Bone marrow (tissue), 2 donors: ENCODE measurements at places on chromosomes 2 and 18.

- DNase-seq: no peak
Observed at GRCh38 chr2:68574202-68574791, 69.1 kb upstream of the PROKR1 start.

DNA sequence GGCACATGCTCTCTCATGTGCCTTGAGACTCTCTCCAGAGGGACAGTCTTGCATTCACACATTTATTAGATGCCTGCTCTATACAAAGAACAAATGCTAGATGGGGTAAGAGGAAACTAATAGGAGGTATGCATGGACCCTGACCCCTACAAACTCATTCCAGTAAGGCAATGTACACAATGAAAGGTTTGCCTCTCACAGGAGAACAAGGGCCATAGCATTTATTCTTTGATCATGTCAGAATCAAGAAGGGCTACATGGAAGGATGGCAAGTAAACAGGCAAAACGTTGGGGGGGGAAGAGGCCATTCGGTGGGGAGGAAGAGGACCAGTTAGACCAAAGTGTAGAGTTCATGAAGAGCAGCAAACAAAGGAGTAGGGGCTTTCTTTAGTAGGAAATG lies 130.2 kb downstream of the TMEM163 start:
- no peak for DNase-seq

- DNase-seq: no peak
Observed at GRCh38 chr2:74576863-74577229, 22.3 kb downstream of the DOK1 start.

- DNase-seq: no peak
Observed at GRCh38 chr2:12613137-12613835, 103.5 kb upstream of the TRIB2 start.

DNA sequence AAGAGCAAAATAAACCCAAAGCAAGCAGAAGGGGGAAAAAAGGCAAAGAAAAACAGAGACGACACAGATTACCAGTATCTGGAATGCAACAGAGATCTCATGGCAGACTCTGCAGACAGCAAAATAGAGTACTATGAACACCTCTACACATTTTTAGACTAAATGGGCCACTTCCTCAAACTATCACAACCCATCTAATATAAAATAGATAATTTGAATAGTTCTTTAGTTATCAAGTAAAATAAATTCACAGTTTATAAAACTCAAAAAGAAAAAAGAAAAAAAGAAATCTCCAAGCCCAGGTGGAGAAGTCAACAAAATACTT lies 16.6 kb downstream of the SESTD1 start:
- no peak for DNase-seq

DNA sequence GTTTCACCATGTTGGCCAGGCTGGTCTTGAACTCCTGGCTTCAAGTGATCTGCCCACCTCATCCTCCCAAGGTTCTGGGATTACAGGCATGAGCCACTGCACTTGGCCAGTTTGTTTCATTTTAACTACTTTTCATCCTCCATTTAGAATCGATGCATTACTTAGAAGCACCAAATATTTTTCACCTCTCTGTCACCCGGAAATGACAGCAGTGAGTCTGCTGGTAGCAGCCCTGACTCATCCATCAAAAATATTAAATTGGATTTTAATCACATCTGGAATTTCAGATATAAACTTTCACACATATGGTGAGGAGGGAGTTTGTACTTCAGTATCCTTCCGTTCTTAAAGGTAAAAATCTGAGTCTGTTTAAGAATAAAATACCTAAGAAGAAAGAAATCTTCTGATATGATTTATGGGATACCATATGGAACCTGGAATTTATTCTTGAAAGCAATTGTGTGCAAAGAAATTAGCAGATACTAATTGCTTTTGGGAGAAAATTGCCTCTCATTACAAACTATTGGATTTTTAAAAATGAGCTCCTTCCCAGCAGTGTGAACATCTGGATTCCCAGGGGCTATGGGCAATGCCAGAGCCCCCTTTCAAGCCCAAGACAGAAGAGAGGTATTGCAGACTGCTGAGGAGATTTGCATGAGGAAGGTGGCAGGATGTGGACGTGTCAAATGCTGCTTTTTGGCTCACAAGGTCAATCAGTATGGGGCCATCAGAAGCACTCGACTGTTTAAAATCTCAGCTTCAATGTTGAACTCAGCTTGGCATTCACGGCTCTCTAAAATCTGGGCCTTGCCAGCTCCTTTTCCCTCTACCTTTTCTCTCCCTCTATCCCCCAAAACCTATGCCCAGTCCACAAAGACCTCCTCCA lies 279.5 kb upstream of the SIX2 start:
- no peak for DNase-seq

GRCh38 chr18:65753520-65753919 lies 2.7 kb downstream of the CDH7 start:
- no peak for DNase-seq

DNA sequence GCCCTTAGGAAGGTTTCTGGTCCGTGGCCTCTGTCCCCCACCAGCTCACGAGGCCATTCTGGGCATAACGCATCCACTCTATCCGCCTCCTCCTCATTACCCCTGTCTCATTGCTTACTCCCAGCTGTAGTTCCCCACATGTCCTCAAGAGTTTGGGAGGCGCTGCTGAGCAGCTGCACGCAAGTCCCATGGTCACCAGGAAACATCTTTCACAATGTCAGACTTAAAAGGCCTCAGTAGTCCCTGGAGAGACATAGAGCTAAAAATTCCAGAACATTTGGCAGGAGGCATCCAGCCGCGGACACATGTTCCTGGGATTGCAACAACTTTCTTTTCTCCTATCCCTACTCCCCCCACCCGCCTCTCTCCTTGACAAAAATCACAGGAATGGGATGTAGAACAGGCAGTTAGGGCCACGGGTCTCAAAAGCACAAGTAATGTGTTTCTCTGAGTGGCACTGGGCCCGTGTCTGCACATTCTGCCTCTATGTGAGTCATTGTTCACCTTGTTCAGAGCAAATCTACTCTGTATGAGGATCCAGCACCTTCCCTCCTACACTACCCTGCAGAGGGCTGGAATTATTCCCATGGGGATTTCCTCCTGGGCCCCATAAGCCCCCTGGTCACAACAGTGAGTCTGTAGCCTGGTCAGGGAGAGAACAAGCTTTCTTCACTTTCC lies 8.1 kb downstream of the LBH start:
- peak; percentile 11 for DNase-seq

GRCh38 chr2:1664076-1664605 lies 80.2 kb downstream of the PXDN start:
- no peak for DNase-seq

DNA sequence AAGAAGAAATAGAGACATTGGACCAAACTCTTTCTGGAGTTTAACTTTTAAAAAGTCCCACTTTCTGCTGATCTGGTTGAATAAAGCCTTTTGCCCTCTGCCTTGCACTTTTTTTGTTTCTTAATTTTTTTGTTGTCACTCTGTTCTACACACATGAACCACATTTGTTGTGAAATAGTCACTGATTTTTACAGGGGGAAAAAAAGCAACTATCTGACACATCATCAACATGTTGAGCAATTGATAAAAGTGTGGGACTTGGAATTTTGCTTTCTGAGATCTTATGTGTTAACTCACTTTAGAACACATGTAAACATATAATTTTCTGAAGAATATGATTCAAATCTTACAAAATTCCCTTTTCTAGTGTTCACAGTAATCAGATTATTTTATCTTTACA lies 414.8 kb upstream of the FIGN start:
- DNase-seq: no peak

- DNase-seq: peak; percentile 66
Observed at GRCh38 chr2:182715121-182715891, 751 bp upstream of the DNAJC10 start.

DNA sequence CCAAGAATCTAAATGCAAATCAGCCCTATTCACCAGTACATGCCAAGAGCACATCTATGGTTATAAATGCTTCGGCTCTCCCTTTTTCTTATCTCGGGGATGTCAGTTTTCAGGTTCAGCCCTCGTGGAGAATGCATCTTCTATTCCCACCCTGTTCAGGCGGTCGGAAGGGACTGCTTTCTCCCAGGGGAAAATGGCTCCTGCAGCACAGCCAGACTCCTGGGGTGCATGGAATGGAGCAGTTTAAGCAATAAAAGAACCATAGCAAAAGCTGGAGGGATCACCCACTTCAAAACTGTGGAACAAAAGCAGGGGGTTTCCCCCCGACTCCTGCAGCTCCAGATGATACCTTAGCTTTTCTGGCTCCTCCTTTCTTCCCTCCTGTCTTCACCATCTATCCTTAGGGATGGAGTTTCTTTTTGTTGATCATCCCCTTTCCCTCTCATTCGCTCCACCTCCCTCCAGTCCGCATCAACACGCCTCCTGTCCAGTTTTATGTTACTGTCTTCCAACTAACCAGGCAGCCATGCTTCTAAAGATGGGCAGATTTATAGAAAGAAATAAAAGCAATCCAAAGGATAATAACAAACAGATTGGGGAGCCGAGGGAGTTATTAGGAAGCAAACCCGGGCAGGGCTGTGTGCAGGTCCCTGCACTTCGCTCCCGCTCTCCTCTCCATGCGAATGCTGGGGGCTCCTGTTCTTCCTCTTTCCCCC lies 356.2 kb upstream of the SMIM21 start:
- DNase-seq: no peak

DNA sequence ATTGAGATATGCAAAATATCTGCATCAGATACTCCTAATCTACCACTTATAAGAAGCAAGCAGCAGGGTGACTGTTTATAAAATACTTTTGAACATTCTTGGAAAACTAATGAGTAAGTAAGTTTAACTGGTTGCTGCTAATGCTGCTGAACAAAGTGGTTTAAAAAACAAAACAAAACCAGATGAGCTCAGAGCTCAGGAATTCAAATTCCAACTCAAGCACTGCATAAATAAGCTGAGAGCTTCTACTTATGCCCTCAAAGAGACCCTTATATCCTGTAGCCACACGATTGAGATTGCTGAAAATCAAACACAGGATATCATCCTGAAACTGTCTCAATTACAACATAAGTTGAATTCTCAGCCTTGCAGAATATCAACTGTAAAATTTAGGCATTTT lies 62.3 kb upstream of the NYAP2 start:
- no peak for DNase-seq

DNA sequence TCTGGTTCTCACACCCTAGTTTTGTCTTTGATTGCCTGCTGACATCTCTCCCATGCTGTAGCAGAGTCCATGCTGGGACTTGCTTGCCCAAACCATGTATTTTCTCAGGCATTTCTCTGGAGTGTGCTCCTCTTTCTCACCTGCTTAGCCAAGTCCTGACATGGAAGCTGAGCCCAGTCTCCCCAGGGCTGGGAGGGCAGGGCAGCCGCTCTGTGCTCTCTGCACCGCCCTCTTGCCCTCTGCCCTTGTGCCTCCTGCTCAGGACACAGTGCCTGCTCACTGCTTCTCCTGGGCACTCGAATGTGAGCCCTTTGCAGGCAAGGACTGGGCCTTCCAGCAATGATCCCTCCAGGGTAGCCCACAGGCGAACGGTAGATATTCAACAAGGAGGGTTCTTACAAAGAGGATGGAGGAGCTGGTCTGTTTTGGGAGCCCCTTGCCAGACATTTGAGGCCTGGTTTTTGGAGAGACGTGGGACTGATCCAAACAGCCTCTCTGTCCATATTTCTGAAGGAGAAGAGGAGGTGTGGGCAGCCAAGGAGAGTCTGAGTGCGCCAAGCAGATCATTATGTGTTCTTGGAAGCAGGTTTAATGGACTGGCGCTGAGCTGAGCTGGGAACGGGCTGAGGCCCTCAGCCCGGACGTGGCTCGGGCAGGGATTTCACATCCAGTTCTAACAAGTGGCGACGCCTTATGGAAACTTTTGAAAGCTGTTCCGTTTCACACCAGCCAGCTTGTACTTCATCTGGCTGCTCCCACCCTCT lies 4.0 kb downstream of the SLC14A2 start:
- DNase-seq: no peak

DNA sequence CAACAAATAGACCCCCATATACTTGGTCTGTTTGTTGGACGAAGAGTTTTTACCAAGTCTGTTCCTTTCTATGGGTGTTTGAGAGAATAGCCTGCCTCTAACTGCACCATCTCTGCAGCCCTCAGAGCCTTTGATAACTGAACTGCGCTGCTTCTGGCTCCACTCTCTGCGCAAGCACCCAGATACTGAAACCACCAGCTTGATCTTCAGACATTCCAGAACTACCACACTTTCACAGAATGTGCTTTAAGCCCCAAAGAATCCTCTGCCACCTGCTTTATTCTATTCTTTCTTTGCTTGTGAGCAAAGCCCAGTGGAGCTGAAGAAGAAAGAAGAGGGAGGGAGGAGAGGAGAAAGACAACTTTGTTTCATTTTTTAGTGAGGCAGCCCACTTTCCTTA lies 380.7 kb downstream of the BCL11A start:
- DNase-seq: no peak

- DNase-seq: no peak
Observed at GRCh38 chr2:19767899-19768298, 133.9 kb downstream of the TTC32 start.

GRCh38 chr2:61993422-61994024 lies 88.0 kb downstream of the COMMD1 start:
- DNase-seq: no peak

DNA sequence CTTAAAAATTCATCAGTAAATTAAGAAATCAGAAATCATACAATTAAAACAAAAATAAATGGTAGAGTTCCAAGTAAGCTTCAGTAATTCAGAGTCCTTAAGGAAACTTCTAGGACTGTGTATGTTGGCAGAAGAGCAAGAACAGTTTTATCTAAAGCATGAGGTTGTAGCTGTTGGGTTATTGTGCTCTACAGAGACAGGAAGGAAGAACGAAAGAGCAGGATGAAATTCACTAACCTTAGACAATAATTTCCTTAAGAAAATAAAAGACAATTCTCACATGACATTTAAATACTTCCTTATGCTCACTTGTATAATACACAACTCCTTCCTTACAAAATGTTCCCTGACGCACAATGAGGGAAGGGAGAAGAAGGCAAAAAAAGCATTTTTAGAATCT lies 133.4 kb downstream of the STK39 start:
- no peak for DNase-seq

GRCh38 chr2:185417111-185417510 lies 321.5 kb upstream of the FSIP2 start:
- no peak for DNase-seq

GRCh38 chr2:237201461-237202287 lies 116.0 kb downstream of the COPS8 start:
- DNase-seq: no peak

GRCh38 chr2:54423213-54423612 lies 32.9 kb upstream of the SPTBN1 start:
- no peak for DNase-seq

DNA sequence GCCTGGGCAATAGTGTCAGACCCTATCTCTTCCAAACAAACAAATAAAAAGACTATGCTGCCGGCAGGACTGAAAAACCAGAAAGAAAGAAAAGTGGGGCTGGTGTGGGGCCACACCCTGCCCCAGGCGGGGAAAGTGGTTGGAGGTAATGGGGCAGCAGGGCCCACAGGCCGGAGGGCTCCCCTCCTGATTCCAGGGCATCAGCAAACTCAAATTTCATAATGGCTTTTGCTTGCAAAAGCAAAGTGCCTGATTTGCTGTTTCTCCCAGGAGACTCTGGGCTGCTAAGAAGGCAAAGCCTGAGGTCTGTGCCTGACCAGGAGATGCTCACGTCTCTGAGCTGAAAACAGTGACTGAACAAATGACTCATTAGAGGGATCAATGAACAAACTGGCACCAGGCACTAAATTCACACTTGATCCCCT lies 121.9 kb downstream of the HDAC4 start:
- DNase-seq: no peak
